ENCODE measurements at places on chromosomes 5 and 9.

- DNase-seq, result no peak
These were observed 43.3 kb downstream of the SPARC start for GRCh38 chr5:151643388-151643787.

- DNase-seq, result peak; percentile 88
These were observed 93.4 kb downstream of the SIL1 start for GRCh38 chr5:139104577-139105276.

- no peak for DNase-seq
These were observed 265.8 kb downstream of the SLF1 start for GRCh38 chr5:94884311-94884710.

GRCh38 chr9:109161471-109161870, 5.6 kb downstream of the FRRS1L start:
- no peak for DNase-seq

DNA sequence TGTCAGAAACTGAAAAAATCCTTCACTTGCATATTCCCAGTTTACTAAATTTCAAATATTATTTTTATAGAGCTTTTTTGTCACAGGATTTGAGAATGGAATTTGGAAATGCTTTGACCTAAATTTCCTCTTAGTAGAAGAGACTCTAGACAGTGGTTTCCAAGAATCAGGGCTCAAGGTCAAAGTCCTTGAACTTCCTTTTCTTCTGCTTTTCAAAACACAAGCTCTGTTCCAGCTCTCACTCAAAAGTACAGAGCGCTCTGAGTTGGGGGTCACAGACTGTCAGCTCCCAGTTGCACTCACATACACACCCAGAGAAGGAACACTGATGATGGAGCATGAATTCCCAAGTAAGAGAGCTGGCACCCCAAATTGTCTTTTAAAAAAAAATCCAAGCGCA, 394.2 kb downstream of the MLLT3 start:
- DNase-seq, result no peak

- DNase-seq, result no peak
These were observed 279.6 kb downstream of the GABRB2 start for GRCh38 chr5:161266954-161267353.

- no peak for DNase-seq
These were observed 146.9 kb downstream of the RORB start for GRCh38 chr9:74644023-74644422.

- no peak for DNase-seq
These were observed 1.0 kb upstream of the IL12B start for GRCh38 chr5:159331093-159331973.

DNA sequence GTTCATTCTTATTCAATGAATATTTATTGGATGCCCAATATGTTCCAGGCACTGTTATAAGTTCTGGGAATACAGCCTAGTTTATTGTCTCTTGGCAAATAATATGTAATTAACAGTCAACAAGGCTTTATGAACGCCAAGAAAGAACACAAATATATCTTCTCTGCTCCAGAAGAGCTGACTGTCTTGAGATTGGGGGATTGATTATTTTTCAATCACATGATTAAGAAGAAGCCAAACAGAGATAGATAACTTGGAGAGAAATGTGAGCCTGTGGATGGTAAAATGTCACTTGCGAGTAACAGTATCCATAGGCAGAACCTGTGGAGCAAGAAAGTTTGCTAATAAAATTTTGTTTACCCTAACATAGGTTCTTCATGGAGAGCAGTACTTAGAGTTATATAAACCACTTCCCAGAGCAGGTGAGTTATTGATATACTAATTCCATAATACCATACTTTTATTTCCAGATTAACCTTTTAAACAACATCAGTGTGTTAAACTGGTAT, 49.4 kb downstream of the HSD17B4 start:
- DNase-seq, result no peak

- DNase-seq, result no peak
These were observed 185.0 kb downstream of the NR2F1-AS1 start for GRCh38 chr5:93395971-93396379.

DNA sequence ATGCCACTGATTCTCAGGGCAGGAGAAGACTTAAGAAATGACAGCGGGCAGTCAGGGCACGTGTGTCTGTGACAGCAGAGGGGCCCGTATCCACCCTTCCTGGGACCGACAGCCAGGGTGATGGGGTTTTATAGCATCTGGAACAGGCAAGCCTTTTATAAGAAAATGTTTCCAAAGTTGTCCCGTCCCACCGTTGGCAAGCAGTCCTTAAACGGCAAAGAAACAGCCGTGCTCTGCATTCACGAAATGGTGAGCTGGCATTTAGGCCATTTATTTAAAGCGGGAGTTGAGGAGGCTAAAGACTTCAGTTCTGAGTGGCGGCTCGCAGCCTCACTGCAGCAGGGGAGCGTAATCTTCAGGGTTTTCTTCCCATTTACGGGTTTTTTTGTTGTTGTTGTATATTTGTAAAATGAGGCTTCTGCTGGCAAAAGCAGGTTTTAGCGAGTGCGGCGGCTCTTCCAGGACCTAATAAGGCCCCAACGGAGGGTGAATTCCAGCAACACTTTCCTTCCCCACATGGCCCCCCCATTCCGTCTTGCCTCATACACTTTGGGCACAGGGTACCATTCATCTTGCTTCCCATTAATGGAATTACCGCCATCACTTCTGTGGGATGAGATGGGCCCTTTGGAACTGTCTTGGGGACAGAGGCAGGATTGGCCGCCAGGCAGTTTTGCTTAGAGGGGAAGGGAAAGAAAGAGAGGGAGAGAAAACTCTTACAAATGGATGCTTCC, 15.8 kb downstream of the NEK6 start:
- DNase-seq, result no peak

GRCh38 chr5:73419117-73419464, 29.5 kb downstream of the FOXD1 start:
- DNase-seq, result no peak

- DNase-seq, result peak; percentile 97
These were observed 101.7 kb downstream of the GDNF start for GRCh38 chr5:37738057-37738691.

DNA sequence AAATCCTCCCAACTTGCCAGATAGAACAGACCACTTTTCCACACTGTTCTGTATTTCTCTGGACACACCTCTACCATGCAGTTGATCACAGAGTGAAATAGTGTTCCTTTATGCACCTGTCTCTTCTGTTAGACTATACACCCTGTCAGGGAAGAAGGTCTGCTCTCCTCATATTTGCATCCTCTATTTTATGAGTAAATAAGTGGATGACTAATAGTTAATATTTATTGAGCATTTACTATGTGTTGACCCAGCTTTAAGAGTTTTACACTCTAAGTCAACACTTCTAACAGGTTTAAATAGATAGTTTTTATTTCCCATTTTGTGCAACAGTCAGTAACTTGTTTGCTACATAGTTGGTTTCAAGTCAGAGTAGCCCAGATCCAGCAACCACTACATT, 452.8 kb upstream of the MPDZ start:
- no peak for DNase-seq

DNA sequence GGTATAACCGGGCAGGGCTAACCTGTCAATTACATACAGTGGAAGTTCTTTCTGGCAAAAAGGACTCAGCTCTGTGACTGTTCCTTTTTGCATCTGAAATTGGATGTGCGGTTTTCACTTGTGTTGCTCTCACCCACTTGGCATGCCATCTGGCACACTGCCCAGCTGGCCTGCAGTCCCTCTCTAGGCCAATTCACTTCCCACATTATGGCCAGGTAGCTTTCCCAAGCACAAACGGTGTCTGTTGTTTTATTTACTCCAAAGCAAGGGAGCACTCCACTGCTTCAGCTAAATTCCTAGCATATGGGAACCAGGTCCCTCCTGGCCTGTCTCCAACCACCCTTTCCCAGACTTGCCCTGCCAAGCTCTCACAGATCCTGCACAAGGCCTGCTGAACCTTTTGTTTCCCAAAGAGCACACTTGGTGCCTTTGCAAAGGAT, 132.5 kb downstream of the SEMA6A start:
- DNase-seq, result peak; percentile 48

- no peak for DNase-seq
These were observed 4.1 kb downstream of the HACD4 start for GRCh38 chr9:21027295-21027694.

GRCh38 chr5:76789991-76790581, 28.7 kb upstream of the F2RL1 start:
- DNase-seq, result no peak

DNA sequence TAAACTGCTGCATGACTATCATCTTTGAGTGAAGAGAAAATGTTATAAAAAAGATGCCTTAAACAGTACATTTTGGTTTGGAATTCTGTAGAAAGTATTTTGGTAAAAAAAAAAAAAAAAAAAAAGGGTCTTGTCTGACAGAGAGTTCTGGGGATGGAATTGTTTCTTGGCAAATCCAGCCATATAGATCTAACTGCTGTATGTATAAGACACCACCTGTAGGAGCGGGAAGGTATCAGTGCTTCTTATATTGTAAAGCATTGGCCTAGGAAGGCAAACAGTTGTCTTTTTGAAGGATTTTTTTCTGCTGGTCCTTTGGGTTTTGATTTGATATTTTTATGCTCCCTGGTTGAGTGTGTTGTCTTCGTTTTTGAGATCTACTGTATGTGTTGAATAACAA, 2.8 kb downstream of the PURA start:
- DNase-seq, result no peak

DNA sequence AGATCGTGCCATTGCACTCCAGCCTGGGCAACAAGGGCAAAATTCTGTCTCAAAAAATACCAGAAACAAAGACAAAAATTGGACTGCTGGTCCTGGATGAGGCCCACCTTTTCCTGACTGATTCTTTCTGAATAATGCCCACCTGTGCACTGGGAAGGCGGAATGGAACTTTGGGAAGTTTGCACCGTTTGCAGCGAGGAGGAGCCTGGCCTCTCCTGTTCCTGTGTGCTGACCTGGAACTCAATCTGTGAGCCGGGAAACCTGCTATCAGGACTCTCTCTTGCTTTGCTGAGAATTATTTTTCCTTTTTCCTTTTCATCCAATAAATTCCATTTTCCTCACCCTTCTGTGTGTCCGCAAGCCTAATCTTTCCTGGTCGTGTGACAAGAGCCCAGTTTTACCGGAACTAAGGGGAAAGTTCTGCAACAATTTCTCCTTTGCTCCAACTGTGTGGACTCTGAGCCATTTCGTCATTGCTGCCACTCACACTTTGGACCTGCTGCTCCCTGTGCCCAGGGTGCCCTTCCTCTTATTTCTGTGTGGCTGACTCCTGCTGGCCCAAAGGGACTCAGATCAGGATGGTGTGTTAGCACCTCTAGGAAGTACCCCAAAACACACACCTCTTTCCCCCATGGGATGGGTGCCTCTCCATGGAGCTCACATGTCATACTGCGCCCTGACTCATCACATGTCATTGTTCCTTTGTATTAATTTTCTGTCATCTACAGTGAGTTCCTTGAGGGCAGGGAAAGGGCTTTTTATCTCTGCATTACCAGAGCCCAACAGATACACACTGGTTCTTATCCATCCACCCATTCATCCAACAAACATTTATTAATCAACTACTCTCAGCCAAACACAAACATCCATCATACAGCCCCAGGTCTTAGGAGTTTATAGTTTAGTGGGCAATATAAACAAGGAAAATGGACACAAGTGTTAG, 4.7 kb upstream of the GLRX start:
- DNase-seq, result no peak

DNA sequence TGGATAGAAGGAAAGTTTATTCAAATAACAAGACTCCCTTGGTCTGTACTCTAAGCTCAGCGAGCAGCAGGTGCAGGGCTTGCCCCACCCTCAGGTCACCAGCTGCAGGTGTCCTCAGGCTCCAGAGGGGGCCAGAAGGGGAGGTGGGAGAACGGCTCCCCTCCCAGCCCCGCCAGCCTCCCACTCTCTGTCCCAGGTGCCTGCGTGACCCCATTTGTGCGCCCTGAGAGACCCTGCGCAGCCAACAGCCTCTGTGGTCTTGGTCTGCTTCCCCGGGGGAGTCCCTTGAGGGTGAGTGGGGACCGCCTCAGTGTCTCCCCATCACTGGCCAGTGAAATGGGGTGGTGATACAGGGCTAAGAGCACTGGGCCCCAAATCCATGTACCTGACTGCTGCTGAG, 62.3 kb upstream of the STXBP1 start:
- DNase-seq, result no peak

GRCh38 chr9:74721696-74722660, 165.7 kb downstream of the TRPM6 start:
- no peak for DNase-seq

DNA sequence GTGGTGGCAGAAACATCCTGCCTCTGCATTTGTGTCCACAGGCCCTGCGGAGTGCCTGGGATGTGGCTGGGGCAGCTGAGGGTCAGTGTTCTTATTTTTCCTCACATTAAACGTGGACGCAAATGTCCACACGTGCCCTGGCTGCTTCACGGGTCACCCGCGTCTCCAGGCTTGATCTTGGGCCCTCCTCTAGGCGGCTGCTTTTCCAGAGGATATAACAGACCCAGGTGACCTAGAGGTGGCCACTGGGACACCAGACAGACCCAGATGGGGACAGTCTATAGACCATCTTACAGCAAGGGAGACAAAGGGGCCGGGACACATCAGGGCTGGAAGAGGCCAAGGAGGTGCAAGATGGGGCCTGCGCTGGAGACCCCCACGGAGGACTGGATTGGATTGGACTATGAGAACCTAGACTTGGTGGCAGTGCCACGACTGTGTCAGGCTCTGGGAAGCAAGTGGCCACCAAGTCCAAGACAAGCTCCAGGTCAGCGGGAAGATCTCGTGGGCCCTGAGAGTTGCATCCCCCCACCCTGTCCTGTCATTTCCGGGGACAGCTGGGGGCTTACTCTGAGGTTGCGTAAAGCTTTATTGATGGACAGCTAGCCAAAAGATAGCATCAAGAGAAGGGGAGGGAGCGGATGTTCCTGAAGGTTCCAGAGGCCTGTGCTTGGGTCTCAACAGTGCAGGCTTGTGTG, 6.9 kb downstream of the WNK2 start:
- no peak for DNase-seq

GRCh38 chr9:132020820-132021510, 58.7 kb downstream of the MED27 start:
- DNase-seq, result no peak

- DNase-seq, result peak; percentile 56
These were observed 98.9 kb downstream of the CFAP95 start for GRCh38 chr9:69919461-69920061.

DNA sequence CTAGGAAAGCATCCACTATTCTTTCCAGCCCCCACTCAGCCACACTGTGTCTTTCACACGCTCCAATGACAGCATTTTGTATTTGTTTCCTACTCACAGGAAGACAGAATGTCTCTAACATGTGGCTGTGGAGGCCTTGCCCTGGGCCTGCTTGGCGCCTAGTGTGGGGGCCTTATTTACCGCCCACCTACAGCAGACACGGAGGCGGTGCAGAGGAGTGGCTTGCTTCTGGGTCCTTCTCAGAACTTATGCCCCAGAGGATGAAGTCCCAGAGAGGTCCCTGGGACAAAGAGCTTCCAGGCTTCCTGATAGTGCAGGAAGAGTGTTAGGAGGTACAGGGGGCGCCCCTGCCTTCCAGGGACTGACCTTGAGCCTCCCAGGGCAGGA, 8.5 kb upstream of the MRNIP start:
- no peak for DNase-seq

GRCh38 chr9:31573561-31573960, 810.9 kb upstream of the ACO1 start:
- no peak for DNase-seq

- no peak for DNase-seq
These were observed 297.7 kb upstream of the NUDT12 start for GRCh38 chr5:103860327-103860726.

GRCh38 chr5:176694146-176694545, 46.9 kb downstream of the TSPAN17 start:
- no peak for DNase-seq

All from astrocyte of the cerebellum (primary cell).